ENCODE measurements at places on chromosomes 2 and 18.

GRCh38 chr2:121766624-121767023, 11.2 kb downstream of the TSN start:
- no peak for DNase-seq

GRCh38 chr2:72090781-72091482, 56.7 kb downstream of the CYP26B1 start:
- DNase-seq, result no peak

- no peak for DNase-seq
Observed at GRCh38 chr18:40672590-40672989, 1282.4 kb upstream of the PIK3C3 start.

GRCh38 chr2:4354678-4355077, 651.3 kb downstream of the DCDC2C start:
- DNase-seq, result no peak

- no peak for DNase-seq
Observed at GRCh38 chr2:64311948-64312621, 141.9 kb upstream of the LGALSL start.

DNA sequence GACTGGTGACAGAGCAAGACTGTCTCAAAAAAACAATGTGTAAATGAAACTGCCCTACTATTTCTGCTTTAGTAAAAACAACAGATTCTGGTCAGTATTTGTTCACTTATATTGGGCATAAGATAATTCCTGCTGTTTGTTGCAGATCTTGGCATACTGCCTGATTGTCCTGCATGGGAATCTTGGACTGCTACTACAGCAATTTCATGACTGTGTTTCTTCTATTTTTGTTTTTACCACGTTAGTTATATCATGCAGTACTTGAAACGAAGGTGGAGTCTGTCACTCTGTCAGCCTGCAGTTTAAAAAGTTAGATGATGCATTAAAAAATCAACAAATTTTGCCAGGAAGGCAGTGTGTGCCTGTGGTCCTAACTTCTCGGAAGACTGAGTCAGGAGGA, 14.2 kb upstream of the CLASP1 start:
- no peak for DNase-seq

DNA sequence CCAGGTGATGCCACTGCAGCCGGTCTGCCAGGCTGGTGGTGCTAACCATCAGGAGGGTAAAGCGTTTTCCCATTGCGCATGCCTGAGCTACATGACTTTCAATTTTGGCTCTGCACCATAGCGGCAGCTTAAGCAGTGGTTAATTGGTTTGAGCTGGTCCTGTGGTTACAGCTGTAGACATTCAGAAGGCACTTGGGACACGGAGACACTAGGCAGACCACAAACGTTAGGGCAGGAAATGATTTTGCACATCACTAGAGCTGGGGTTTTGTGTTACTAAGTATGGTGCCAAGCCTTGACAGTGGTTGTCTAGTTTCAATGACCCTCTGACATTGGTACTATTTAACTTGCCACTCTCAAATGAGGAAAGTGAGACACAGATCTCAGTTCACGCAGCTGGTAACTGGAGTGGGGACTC, 28.9 kb upstream of the CNOT11 start:
- DNase-seq, result no peak

DNA sequence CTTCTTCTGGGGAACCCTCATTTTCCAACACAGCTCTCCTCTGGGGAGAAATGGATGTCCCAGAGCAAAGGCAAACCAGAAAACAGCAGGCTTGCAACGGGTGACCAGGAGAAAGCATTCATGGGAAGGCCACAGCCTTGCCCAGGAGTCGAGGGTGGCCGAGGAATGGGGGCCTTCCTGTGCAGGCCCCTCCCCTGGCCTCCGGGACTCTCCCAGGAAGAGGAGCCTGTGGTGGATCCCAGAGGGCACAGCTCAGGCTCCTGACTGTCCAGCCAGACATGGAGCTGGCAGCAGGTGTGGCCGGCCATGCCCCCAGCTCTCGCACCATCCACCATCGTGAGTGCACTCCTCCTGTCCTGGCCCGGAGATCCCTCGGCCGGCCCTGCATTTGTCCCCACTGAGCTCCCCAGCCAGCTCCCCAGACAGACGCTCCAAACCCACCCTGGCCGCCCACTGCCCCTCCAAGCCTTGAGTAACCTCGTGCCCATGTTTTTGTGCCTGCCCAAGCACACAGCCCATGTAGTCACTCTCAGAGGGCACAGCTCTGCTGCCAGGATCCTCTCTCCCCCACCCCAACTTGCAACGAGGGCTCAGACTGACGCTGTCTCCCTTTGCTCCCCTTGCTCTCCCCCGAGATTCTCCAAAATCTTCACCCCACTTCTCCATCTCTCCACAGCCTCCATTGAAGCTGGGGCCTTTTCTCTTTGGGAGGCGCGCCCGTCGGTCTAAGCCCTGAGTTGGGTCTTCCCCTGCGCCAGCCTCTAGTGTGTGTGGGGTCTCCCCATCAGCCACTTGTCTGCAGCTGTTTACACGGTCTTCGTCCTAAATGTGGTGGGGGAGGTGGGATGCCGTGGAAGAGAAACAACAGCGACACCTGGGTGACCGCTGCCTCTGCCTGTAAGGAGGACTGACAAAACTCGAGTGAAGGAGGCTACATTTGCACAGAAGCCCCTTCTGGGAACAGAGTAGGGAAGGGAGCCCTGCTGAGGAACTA, 9.8 kb downstream of the PRLH start:
- no peak for DNase-seq

- no peak for DNase-seq
Observed at GRCh38 chr2:215356948-215357461, 45.1 kb downstream of the ATIC start.

DNA sequence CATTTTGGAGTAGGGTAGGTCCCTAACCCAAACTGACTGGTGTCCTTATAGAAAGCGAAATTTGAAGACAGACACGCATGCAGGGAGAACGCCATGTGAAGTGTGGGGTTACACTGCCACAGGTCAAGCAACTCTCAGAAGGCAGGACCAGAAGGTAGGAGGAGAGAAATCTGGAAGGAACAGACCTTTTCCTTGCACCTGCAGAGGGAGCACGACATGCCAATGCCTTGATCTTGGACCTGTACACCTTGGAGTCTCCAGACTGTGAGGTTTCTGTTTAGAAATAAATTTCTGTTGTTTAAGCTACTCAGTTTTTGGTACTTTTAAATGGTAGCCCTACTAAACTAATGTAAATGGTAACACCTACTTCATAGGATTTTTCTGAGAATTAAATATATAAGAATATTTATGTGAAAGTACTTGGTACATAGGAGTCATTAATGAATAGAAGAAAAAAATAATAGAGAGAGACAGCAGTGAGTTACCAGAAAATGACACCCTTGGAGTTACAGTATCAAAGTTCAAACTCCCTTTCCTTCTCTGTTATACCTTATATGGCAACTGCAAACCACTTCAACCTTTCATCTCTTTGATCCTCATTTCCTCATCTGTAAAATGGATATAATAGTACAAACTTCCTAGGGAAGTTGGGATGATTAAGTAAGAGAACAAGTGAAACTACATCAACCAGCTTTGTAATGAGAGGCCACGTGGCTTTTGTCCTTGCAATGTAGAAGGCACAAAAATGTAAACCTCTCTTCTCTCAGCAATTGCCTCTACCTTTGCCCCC, 184.9 kb upstream of the PARD3B start:
- DNase-seq, result no peak

DNA sequence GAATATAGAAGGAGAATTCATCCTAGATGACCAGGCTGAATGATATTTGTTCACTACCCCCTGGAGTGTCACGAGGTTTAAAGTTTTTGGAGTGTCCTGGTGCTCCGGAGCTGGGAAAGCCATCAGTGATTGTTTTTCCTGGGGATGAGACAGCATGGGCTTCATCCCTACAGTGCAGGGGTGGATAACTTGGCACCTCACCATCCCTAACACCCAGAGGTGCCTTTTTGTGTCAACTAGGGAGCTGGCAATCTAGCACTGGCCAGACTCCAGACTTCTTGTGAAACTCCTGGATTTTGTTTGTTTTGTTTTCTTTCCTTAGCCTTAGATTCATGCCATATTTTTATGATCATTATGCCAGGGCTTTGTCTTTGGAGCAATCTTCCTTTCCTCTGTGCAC, 164.8 kb downstream of the PRKCE start:
- DNase-seq, result no peak

- DNase-seq, result no peak
Observed at GRCh38 chr2:169468841-169469240, 10.5 kb upstream of the BBS5 start.

DNA sequence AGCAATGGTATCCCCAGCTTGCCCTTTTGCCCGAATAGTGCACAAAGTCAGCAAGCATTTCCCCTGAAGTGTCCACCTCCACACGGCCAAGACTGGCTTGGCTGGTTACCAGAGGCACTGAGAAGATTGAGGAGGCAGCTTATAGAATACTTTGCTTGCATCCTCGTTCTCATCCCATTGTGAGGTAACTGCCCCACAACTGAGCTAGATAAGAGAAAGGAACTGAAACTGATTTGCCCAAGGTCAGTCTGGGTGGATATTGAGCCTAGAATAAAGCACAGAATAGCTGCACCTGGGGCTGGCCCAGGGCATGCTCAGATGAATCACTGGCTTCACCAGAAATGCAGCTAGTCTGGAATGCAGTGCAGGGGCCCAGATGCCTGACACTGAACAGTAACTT, 32.7 kb upstream of the MAP4K3 start:
- no peak for DNase-seq

DNA sequence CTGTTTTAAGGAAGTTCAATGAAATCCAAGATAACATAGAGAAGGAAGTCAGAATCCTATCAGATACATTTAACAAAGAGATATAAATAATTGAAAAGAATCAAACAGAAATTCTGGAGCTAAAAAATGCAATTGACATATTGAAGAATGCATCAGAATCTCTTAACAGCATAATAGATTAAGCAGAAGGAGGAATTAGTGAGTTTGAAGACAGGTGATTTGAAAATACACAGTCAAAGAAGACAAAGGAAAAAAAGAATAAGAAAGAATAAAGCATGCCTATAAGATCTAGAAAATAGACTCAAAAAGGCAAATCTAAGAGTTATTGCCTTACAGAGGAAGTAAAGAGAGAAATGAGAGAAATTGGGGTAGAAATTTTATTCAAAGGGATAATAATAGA, 204.1 kb downstream of the SS18 start:
- no peak for DNase-seq

DNA sequence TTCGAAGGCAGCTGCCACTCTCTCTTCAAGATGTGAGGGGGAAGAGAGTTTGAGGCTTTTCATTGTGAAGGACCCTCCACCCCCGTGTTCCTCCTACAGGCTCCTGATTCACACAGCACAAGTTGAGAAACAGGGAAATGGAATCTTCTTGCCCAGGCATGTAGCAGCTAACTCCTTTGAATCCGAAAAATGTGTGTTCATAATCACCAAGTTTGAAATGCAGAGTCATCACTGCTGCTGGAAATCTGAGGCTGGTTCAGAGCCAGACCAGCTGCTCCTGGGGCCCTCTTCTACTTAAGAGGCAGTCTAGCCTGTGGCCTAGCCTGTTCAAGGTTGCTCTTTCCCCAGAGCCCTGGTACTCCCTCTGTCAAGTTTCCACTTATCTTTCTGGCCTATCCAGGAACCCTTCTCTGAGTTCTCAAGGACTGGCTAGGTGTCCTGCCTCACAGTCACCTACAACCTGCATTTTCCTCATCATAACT, 166.4 kb downstream of the TMEM247 start:
- DNase-seq, result no peak

GRCh38 chr2:219081701-219082331, 21.1 kb upstream of the IHH start:
- DNase-seq, result no peak

DNA sequence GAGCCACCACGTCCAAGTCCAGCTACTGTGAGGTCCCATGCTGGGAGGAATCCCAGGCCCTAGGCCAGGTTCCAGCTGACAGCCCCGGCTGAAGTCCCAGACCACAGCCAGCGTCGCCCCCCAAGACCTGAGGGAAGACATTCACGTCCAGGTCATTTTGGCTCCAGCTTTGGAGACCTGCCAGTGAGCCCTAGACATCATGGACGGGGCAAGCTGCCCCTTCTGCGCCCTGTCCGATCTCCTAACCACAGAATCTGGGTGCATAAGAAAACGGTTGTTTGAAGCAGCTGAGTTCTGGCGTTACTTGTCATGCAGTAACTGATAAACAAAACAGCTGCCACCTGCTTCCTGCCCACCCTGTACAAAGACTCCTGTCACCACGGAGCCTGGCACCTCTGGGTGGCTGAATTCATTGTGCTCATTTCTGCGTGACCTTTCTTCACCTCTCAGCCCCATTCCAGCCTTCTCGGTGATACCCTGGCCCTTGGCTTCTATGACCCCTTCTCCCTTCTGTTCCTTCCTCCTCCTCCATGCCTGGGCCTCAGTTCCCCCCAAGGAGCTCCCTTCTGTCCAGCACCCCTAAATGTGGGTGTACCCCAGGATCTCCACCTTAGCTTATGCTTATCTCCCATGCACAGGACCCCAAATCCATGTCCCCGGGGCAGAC, 72.6 kb upstream of the SMAD7 start:
- DNase-seq, result no peak

DNA sequence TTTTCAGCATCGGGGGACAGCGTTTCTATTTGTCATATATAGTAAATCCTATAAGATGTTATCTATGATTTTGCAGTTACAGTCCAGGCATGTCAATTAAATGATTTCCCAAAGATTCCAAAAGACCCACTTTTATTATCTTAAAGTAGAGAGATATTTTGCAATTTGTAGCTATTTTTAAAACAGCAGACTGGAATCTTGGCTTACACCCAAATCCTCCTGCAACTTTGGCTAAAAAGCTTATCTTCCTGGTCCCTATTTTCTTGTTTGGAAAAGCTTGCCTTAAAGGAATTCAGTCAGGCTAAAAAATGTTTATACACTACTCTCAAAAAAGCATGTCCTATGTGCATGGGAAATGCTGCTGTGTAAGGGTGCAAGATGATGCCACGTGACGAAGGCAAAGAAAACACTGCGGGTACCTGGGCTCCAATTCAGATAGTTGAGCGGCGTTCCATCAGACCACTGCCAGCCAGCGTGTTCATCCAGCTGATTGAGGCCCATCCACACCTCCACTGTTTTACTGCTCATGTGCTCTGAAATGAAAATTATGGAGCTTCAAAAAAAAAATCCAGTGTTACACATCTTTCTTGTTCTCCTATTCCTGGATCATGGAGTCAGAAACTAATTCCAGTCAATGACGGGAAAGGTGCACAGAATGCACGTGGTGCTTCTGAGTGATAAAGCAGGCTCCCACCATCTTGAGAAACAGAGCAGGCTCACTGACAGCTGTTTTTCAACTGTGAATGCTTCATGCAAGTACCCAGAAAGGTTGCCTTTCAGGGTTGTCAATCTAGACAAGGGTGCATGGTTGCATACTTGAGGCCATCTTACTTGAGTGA, 33.8 kb downstream of the PLA2R1 start:
- DNase-seq, result no peak

- no peak for DNase-seq
Observed at GRCh38 chr2:15939854-15940660, at the start of gene MYCN. MYCN (plus strand) TSS chr2:15940550; CDS start chr2:15942065, 1,515 bp downstream.

GRCh38 chr2:69592511-69592910, 51.0 kb downstream of the AAK1 start:
- no peak for DNase-seq

- DNase-seq, result no peak
Observed at GRCh38 chr18:35912332-35912731, 60.1 kb upstream of the RMP24 start.

- DNase-seq, result no peak
Observed at GRCh38 chr2:83630351-83630750, 828.7 kb downstream of the SUCLG1 start.

GRCh38 chr2:156580501-156580900, 144.3 kb downstream of the GPD2 start:
- DNase-seq, result no peak

All from stimulated activated CD4-positive, alpha-beta T cell treated with anti-CD3 and anti-CD28 coated beads, Interleukin-1b, Interleukin-23, amount 100 ng/mL, for 24 hours (primary cell).